ENCODE measurements at places on chromosomes 7 and 10.
A peak's percentile ranks its signal among the peaks of the same experiment; 100 is the strongest.

DNA sequence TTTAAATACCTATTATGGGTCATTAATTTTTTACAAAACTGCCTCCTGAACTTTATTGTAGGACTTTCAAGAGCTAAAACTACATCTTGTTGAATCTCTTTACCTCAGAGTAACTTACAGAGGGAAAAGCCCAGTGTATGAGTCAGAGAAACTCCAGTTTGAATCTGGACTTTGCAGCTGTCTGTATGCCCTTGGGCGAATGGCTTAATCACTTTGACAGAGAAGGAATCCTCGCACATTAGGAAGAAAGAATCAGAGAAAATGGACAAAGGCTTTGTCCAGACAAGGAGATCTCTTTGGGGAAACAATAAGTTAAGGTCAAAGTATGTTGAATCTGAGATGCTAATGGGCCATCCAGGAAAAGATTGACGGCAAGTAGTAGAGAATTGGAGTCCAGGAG lies 484.2 kb upstream of the CELF2 start:
- no peak for DNase-seq

GRCh38 chr10:58173391-58173790 lies 94.3 kb downstream of the IPMK start:
- no peak for DNase-seq

DNA sequence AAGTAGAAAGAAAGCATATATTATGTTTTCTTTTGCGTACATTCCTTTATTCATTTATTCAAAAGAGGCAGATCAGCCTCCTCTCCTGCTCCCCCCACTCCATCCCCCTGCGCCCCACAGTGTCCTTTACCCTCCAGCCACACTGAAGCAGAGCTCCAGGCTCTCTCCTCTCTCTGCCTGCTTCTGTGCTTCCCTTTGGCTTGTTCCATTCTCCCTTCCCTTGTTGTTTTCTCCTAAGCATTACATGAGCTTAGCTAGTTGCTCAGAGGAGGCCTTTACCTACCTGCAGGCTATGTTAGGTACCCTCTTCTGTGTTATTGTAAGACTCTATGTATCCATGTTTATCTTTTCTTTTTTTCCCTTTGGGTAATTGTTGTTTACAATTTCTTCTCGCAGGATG lies 27.4 kb downstream of the CNNM2 start:
- no peak for DNase-seq

GRCh38 chr10:46019569-46020343 lies 10.7 kb downstream of the NCOA4 start:
- DNase-seq = peak; percentile 17

- no peak for DNase-seq
These were observed 139.6 kb downstream of the SND1 start for GRCh38 chr7:127791446-127792189.

DNA sequence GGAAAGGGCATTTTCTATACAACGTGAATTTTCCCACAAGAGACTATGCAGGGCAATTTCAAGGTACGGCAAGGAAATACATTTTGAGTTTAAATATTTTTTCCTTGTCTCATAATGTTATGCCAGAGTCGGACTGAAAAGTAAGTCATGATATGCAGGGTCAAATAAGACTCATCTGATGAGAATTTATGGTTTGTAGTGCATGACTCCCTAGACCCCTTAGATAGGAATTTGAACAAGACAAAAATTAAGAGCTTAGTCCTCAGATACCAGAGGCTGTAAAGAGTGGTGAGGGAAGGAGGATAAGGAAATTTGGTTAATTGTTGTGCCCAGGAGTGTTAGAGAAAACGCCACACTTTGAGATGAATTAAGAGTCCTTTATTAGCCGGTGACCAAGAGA lies 616.6 kb downstream of the XPNPEP1 start:
- DNase-seq = no peak

DNA sequence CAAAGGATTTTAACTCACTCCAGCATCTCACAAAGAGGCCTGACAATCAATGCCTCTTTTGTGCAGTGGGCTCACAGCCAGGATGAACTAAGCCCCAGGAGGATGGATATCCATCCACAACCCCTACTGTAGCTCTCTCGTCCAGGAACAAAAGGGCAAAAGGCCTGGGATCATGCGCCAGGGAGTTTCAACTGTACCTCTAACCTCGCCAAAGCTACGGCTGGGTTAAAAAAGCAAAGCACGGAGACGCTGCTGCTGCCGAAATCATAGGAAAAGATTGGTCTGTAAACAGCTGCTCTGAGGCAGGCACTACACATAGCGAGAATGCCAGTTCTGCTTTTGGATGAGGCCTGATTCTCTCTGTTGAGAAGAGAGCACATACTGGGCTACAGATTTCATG lies 32.1 kb downstream of the VSTM4 start:
- DNase-seq = no peak

Data from activated CD4-positive, alpha-beta T cell treated with anti-CD3 and anti-CD28 coated beads, Interleukin-10, Interleukin-2, amounts not matched to agents 100 ng/mL and 50 ng/mL, durations not matched to agents 16 hours and 8 hours (primary cell).